ENCODE measurements at places on chromosomes 7 and 10.

- DNase-seq = no peak
These were observed 1170.9 kb downstream of the SORCS1 start for GRCh38 chr10:105993609-105994008.

DNA sequence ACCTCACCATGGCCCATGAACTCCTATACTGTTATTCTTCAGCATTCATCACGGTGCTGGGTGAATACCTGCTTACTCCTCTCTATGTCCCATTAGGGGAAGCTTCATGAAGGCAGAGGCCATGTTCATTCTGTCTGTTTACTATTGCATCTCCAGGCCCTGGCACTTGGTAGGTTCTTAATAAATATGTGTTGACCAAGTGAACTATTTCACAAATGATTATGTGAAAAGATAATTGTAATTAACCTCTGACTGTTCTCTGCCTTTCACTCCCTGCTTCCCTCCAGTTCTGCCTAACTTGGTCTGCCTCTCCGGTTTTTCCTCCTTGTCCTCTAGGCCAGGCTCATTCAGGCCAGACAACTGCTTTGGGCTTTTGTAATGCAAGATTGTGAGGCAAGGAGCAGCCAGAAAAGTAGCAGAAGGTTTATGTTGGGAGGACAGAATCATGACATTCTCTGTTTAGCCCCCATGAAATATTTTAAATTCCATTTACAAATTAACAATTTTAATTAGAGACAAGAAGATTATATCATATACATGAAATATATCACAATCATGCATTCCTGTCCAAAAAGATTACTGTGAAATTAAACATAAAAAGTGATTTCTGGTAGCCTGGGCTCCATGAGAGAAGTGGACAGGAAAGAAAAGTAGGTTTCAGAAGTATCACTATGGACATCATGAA lies 42.1 kb upstream of the PLXNA4 start:
- DNase-seq = no peak

DNA sequence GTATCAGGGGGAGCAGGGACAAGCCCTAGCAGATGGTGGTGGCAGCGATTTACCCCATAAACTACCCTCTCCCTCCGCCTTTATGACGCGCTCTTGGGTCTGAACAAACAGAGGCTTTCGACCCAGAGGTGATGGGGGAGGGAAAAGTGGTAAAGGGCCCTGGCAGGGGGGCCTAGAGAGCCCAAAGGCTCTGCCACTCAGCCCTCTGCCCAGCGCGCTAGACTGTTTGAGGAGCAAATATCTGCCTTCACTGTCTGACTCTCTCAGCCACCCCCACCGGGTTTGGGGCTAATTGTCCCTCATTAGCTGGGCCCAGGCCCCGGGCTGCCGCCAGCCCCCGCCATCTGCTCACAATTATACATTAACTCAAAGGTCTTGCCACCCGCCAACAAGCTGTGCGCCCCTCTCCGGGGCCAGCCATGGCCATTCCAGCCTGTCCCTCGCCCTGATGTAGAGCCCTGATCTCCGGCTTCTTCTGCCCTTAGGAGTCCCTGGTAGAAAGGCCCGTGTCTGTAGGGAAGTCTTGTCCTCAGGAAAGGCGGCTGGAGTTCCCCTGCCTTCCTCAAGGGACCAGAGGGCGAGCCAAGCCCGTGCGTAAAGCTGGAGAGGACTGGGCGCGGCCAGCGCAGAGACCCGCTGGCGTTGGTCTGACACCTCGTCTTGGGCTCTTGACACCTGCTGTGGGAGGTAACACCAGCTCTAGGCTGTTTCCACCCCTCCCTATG lies 1.9 kb upstream of the PAX4 start:
- DNase-seq = no peak

DNA sequence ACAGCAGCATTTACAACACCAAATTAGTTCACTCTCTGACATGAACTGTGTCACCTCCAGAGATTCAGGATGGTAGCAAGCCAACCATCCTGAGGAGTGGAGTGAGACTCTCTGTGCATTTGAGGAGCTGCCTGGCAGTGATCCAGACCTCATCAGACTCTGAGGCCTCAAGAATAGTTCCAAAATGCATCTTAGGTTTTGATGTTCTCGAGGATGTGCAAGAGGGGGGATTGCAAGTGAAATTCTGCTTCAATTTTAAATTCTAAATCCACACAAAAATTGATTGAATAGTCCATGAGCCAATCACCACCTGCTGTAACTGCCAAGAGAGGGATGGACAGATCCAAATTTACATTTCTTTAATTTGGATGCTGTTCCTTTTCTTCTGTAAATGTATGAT lies 49.7 kb downstream of the SLK start:
- no peak for DNase-seq

GRCh38 chr10:33291053-33291592 lies 43.3 kb downstream of the NRP1 start:
- no peak for DNase-seq

GRCh38 chr10:48773580-48773979 lies 88.9 kb downstream of the WDFY4 start:
- DNase-seq = no peak

GRCh38 chr7:7699970-7700369 lies 18.4 kb downstream of the RPA3 start:
- no peak for DNase-seq

- DNase-seq = no peak
These were observed 916 bp downstream of the VWA2 start for GRCh38 chr10:114239994-114240345.

DNA sequence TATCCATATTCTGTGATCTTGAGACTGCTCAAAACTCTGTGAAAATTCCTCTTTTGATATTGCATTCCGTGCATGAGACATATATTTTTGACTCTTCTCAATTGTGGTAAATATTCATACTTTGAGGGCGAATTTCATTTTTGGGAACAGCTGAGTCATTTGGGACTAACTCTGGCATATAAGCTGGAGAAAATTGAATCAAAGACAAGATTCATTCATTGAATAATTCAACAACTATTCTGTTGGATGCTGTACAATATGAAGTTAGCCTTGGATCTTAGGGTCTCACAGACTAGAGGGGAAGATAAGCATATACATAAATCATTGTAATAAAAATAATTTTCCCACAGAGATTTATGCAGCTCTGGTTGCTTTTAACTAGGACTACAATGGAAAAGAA lies 183.2 kb upstream of the NEBL start:
- DNase-seq = no peak

DNA sequence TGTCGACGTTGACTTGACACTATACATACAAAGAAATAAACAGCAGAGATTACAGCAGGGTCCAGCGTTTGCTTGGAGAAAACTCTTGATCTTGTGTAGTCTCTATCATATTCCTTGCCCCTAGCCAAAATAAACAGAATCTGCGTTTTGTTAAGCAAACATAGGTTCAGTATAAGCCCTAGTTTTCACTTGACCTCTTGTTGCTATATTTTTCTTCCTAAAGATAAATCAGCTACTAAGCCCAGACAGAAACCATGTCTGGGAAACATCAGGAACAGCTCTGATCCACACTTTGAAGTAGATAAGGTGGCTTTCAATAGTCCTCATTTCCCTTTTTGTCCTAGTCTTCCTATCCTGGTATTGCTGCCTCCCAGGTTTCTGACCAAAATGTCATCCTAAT lies 328.2 kb upstream of the MAGI2 start:
- no peak for DNase-seq

- no peak for DNase-seq
These were observed 108.5 kb upstream of the ANLN start for GRCh38 chr7:36280840-36281812.

- DNase-seq = no peak
These were observed 656.5 kb upstream of the COBL start for GRCh38 chr7:51973071-51973470.

DNA sequence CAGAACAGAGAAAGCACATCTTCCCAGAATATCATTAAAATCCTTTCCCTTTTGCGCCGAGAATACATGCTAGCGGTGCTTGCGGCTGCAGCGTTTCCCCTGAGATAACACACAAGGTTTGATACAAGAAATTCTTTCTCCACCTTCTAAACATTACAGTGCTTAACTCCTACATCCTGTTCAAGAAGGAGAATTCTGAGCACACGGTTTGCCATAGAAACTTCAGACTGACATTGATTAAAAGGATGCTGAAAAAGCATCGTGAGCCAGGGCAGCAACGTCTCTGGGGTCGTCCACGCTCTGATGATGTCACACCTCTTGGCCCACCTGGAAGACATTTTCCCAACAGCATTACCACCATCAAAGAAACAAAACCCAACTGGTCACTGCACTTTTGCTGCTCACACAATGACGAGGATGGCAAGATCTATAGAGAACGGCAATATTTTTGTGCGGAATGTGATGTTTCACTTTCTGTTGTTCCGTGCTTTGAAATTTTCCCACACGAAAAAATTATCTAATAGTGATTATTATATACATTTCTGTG lies 27.0 kb upstream of the PRSS1 start:
- DNase-seq = no peak

DNA sequence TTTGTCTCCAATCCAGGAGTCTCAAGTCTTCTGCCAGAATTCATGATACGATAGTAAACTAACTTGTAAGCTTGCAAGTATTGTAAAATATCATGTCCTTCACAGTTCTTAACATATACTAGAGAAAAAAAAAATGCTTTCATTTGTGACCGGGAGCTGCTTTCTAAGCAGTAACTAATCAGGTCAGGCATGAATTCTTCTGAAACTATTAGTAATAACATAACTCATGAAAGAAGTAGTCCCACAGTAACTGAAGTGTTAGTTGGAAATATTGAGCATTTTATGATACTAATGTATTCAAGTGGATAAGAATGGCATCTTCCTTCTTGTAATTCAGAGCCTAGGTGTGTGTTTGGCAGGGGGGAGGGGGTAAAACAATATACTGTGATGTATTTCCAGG lies 665.6 kb downstream of the DNAJB9 start:
- no peak for DNase-seq

Data from stimulated activated CD4-positive, alpha-beta T cell treated with anti-CD3 and anti-CD28 coated beads, Interleukin-1b, Interleukin-23, amount 100 ng/mL, for 1 hour (primary cell).